ENCODE measurements at places on chromosomes 6 and 20. TPM values are rescaled to one million over a fixed set of nuclear protein-coding genes. Genes with fewer than 3 reads are reported as not detected.

Gene C2
- polyA plus RNA-seq, result 7.6 TPM

Gene FAM184A
- polyA plus RNA-seq, result 0.43 TPM

Gene SLC22A2
- polyA plus RNA-seq, result not detected

Gene SLC17A2
- polyA plus RNA-seq, result not detected

Gene TINAG
- polyA plus RNA-seq, result not detected

Gene DOK5
- polyA plus RNA-seq, result 25.4 TPM

Gene MBOAT1
- polyA plus RNA-seq, result 3.1 TPM

Gene ENPP1
- 51.7 TPM for polyA plus RNA-seq

Gene HTR1B
- 1.5 TPM for polyA plus RNA-seq

Gene MYB
- polyA plus RNA-seq, result 0.16 TPM

Gene SRSF12
- polyA plus RNA-seq, result 0.10 TPM

Gene EFCAB8
- not detected for polyA plus RNA-seq

Gene SDHAF4
- 1.9 TPM for polyA plus RNA-seq

Gene DZANK1
- polyA plus RNA-seq, result 1.3 TPM

Gene SPACA1
- not detected for polyA plus RNA-seq

Gene BPIFB4
- polyA plus RNA-seq, result not detected

Gene CAGE1
- polyA plus RNA-seq, result not detected

Gene SLC35F1
- polyA plus RNA-seq, result 0.41 TPM

Gene PACSIN1
- polyA plus RNA-seq, result not detected

Gene ANKEF1
- 2.0 TPM for polyA plus RNA-seq

Gene SLC22A7
- not detected for polyA plus RNA-seq

All from fibroblast of lung (primary cell).